ENCODE measurements at places on chromosomes 13 and 19.

- no peak for DNase-seq
Measured at GRCh38 chr19:45765702-45766295, 3.3 kb downstream of the SIX5 start.

DNA sequence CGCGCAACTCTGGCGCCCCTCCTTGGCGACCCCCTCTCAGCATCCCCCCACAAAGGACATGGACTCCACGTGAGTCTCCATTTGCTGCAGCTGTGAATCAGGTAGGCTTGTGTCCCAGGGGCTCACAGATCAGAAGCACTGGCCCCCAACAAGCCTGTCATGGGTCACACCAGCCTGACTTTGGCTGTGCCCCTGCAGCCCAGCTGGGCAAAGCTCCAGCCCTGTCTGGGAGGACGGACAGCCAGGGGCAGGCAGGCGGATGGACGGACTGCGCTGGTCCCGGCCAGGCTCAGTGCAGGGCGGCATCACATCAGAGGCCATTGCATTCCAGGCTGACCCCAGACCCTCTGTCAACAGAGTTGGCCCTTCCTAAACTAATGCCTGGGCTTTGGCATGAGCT lies 28.4 kb upstream of the ISYNA1 start:
- DNase-seq = no peak

DNA sequence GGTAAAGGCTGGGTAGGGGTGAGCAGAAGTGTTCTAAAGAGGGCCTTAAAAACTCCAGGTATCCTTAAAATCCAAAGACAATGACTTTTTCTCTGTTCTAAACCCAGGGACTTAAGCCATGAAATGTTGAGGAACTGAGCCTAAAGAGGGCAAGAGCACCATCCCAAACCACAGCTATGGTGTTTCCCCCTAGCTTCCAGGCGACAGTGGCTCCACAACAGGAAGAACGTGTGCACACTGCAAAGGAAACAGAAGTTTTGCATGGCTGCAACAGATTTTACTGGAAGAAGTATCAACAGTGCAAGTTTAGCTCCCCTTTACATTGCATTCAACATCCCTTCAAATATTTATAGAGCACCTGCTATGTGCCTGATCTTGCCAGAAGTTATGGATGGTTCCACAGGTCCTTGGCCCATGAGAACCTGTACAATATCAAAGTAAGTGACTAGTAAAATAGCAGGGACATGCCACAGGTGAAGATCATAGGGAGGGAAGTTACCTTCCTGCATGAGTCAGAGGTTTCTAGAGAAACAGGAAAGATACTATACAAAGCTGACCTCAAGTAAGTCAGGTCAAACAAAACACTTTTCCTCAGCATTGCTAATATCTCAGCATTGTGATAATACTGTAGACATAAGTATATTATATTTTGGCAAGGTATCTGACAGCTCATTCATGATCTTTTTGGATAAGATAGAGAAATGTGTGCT lies 8.4 kb upstream of the KCTD12 start:
- no peak for DNase-seq

GRCh38 chr13:78437781-78438180 lies 165.6 kb downstream of the POU4F1 start:
- no peak for DNase-seq

DNA sequence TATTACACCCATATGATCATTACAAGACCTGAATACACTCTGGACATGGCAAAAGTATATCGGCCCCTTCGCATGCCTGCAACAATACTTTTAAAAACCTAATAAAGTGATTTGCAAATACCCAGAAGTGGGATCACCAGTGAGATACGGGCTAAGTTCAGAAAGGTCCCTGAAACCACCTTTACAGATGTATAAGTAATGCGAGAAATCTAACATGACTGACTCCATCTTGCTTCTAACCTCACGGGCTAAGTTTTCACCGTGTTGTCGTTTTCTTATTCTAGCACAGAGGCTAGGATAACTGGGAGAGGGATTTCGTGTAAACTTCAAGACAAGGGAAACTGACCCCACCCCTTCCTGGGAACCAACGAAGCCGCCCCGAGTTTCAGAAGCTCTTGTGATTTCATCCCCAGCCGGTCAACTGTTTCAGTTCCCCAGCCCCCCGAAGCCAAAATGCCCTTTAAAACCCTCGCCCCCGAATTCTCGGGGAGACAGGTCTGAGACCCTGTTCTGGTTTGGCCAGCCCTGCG lies 703 bp downstream of the NEK3 start:
- DNase-seq = no peak

GRCh38 chr19:16370641-16371391 lies 46.2 kb downstream of the KLF2 start:
- DNase-seq = no peak

DNA sequence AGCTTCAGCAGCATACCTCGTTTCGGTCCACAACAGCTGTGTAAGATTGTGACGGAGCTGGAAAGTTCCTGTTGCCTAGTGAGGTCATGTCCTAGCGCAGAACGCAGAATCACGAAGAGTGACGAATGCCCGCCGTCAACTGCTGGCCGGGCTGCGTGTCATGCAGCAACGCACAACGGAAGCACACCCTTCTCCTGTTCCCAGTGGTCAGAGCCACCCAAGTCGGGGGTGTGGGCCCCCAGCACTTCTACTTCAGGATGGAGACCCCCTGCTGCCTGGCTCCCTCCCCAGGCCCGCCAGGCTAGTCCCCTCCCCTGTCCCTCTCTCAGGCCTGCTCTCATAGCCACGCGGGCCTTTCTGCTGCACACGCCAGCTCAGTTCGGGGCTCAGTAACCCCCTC lies 25.9 kb downstream of the C2CD4C start:
- DNase-seq = no peak
